Esophagus squamous epithelium (tissue), 5 donors: ENCODE measurements at places on chromosomes 6 and 20.

GRCh38 chr6:31546958-31547726 lies at the start of gene NFKBIL1:
Gene NFKBIL1 (plus strand): TSS chr6:31547608. CDS start chr6:31547695, 87 bp downstream.
- DNase-seq = peak; percentile 77

- DNase-seq = no peak
Observed at GRCh38 chr6:51765230-51765629, 322.2 kb downstream of the PKHD1 start.

DNA sequence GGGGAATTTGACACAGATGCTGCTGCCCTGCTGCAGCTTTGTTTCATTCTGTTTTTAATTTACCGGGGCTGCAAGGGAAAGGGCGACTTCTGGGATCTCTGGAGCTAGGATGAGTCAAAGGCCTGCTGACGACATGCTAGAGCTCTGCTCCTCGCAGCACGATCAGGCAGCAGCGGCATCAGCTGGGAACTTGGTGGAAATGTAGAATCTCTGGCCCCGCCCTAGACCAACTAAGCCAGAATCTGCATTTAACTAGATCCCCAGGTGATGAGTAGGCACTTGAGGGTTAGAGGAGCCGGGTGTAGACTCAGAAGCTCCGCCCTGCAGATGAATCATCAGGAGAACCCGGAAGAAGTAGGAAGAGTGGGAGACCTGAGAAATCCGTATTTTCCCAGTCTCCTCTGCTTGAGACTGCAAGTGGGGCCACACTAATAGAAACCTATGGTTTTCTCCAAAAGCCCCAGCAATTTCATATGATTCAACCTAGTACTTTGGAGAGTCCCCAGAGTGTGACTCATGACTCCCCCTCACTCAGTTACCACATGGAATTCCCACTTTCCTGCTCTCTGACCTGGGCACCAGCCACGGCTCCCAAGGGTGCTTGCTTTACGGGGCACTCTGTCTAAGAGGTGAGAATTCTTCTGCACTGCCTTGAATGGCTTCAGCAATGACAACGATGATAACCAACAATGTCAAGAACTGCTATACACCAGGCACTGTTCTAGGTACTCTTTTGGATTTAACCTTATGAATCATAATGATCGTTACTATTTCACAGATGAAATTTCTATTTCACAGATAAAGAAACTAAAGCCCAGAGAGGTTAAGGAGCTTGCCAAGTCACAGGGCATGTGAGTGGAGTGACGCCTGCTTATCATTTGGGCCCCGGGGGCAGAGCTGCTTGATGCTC lies 18.1 kb downstream of the TUBB2B start:
- peak; percentile 14 for DNase-seq

DNA sequence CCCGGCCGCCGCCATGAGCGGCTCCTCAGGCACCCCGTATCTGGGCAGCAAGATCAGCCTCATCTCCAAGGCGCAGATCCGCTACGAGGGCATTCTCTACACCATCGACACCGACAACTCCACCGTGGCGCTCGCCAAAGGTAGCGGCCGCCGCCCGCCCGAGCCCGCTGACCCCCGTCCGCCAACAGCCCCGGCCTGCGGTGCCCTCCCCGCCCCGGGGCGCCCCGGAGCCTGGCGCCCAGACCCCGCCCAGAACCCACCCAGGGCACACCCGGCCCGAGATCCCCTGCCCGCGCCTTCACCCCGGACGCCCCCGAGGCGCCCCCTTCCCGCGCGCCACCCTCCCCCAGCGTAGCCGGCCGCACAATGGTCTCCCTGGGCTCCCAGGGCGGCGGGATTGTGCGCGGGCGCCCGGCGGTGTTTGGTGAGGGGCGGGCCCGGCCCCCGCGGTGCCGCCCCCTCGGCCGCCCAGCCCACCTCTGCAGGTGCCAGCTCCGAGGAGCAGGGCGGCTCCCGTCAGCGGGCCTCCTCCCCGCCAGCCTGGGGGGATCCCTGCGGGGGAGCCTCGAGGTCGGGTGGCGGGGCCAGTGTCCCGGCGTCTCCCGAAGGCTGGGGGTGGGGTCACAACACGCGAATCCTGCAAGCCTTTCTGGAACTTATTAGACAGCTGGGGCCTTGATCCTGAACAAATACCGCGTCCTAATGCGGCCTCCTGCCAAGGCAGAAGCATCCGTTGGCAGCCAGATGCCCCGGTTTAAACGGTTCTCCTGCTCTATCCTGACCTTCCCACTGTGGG lies 577 bp downstream of the LSM14B start:
- no peak for DNase-seq

GRCh38 chr20:22928679-22929078 lies 106.4 kb upstream of the SSTR4 start:
- DNase-seq = no peak

DNA sequence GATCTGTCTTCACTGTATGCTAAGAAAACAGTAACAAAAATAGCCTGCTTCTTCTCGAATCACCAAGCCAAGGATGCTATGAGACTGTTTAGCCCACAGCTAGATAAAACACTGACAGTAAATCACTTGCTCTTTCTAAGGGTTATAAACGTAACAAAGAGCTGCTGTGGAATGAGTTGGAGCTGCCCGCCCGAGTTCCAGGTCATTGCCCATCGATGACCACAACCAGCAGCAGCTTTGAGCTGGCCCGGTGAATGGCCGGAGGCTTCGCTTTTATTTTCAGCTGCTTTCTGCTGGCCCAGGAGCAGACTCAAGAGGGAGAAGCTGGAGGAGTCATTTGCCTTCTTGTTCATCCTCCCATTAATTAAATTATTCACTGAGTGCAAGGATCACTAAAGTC lies 82.2 kb upstream of the CDH4 start:
- DNase-seq = no peak

GRCh38 chr20:38139977-38140753 lies 24.9 kb downstream of the TGM2 start:
- no peak for DNase-seq

DNA sequence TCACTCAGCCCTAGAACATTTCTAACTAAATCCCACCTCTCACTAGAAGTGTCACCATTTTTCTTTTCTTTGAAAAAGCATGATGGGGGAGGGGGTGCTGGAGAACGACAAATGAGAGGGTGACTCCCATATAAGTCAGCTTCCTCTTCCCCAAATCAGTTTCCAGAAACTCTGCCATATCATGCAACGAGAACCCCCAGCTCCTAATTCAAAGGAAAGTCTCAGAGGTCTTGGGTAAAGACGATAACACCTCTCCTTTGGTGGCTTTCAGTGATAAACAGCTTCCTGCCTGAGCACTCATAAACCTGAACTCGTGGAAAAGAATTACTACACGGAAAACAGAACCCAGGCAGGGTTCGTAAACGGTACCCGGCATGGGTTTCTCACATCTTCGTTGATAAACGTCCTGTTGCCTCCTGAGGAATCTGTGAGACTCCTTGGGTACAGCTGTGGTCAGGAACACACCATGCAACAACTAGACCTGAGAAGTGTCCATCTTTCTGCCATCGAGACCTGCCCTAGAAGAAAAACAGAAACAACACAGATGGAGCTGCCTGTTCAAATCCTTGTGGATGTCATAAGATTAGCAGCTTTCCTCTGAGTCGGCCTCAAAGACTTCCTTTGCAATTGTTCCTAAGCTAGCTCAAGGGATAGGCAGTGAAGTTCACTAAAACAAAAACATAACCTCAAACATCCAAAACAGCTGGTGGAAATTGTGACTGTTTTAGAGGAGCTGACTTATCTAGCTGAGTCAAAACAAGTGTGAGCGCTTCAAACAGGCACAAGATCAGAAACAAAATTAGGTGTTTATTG lies 185.8 kb upstream of the PRDM1 start:
- no peak for DNase-seq

DNA sequence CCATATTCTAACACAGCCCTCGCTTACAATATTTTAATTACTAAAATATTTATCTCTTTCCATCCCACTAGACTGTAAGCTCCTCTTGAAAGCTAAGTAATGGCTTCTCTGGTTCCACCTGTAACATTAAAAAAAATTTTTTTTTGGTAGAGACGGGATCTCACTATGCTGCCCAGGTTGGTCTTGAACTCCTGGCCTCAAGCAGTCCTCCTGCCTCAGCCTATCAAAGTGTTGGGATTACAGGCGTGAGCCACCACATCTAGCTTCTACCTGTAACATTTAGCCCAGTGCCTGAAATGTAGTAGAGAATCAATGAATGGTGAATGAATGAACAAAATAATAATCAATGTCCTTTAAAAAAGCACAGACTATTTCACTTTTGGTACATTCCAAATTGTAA lies 28.8 kb downstream of the DEK start:
- no peak for DNase-seq

DNA sequence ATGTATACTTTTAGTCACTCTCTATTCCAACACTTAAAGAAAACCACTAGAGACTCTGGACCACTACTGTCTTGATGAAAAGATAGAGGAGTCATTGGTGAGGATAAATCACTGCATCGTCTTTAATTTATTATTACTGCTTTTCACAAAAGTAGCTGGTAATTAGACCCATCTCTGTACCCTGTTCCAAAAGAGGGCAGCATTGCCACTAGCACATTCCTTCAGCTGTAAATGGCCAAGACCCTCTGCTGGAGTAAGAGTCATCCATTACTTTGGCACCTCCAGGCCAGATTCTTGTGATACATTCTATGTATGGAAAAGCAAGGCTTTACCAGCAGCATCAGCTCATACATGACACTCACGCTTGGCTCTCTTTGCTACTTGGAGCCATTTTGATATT lies 49.5 kb upstream of the PREP start:
- DNase-seq = no peak

DNA sequence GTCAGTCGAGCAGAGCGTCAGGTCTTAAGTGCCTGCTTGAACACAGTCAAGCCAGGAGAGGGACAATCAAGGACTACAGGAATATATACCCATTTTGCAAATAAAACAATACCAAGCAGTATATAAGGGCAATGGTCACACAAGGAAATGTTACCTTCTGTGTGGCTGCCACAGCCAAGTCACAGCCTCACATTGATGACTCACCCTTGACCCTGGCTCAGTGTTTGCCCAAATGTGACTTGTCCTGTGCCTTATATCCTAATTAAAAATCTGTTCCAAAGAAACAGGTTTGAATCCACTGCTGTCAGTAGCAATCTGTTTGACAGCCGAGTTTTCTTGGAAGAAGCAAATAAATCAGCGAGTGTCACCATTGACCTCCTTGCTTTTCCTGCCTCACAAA lies 34.3 kb downstream of the C6orf89 start:
- no peak for DNase-seq

- DNase-seq = no peak
Observed at GRCh38 chr20:45953672-45954071, 18.3 kb downstream of the ZNF335 start.

GRCh38 chr6:80282913-80283554 lies 176.6 kb downstream of the BCKDHB start:
- DNase-seq = no peak

- no peak for DNase-seq
Observed at GRCh38 chr6:111572216-111572706, 33.4 kb downstream of the TRAF3IP2 start.

- no peak for DNase-seq
Observed at GRCh38 chr6:159125014-159125609, 44.1 kb upstream of the FNDC1 start.

DNA sequence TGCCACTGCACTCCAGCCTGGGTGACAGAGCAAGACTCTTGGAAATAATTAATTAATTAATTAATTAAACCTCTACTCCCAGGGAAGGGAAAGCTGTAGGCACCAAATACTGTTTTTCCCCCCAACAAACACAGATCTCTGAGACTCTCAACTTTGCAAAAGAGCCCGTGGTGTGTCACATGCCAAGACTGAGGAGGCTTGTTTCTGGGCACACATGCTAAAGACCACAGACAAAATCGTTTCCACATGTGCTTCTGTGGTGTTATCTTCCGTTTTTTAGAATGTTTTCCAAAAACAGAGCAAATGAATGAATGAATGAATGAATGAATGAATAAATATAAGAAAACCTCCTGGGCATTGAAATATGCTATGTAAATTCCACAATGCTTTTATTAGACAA lies 55.6 kb upstream of the ATXN1 start:
- no peak for DNase-seq

DNA sequence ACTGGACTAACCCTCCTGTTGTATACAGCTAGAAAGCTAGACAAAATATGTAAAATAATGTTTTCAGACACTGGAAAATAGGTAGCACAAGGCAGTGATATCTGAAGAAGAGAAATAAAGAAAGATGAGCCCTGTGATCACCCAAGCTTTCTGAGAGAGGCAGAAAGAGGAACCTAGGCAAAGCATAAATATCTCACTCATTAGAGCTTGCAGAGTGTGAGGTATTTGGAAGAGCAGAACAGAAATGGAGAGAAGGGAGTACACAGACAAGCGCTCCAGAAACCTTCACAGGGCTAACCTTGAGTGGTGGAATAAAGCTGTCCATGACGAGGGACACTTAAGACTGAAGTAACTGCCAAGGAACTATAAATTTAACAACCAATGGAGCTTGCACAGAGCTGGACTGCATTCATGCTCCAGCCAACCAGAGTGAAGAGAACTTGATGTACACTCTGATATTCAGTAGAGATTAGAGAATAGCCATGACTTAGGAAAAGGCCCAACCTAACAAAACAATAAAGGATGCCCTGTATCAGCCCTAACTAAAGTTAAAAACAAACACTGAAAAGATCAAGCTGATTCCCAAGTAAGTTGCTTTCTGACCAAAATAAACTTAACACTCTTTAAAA lies 280.9 kb upstream of the STXBP5 start:
- no peak for DNase-seq

DNA sequence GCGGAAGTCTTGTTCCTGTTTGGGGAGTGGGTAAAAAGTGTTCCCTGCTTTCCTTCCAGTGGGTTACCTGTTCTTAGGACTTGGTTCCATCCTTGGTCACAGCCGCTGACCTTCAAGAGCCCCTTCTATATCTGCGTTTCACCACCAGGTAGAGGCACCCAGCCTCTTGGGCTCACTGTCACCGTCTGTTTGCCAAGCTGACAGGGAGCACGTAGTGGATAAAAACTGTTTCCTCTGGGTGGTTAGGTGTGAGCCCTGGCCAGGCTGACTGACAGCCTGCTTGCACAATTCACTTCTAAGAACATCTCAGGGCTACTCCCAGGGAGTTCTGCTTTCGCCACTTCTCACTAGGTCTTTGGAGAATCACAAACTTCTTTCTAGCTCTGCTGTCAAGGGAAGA lies 1.8 kb upstream of the JPH2 start:
- no peak for DNase-seq

- no peak for DNase-seq
Observed at GRCh38 chr6:155041741-155042279, 46.7 kb downstream of the TIAM2 start.

- no peak for DNase-seq
Observed at GRCh38 chr6:28824793-28825731, 98.7 kb downstream of the TRIM27 start.

DNA sequence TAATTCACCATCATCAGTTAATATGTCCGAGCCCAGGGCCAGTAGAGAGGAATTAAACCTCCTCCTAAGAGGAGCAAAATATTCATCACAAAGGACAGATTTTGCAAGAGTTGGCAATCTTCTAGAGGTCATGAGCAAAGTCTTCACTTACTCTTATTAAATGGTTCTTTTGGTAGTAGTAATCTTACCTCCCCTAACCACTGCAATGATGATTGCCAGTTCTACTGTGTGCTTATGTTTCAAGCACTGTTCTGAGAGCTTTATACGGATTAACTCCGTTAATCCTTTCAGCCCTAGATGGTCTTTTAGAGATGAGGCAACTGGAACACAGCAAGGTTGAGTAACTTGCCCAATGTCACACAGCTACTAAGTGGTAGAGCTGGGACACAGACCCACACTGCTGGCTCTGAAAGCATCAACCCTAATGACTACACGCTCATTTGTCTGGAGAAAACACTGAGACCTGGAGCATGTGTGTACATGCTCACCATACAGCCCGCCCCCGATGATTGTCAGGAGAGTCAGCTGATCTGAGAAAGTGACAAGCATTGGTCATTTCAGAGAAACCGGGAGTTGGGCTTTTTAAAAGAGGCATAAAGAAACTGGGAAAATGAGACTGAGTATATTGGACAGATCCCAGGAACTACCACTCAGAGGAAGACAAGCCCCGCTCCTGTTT lies 276.0 kb downstream of the NRN1 start:
- DNase-seq = no peak
